ENCODE measurements at places on chromosomes 6 and 20.

DNA sequence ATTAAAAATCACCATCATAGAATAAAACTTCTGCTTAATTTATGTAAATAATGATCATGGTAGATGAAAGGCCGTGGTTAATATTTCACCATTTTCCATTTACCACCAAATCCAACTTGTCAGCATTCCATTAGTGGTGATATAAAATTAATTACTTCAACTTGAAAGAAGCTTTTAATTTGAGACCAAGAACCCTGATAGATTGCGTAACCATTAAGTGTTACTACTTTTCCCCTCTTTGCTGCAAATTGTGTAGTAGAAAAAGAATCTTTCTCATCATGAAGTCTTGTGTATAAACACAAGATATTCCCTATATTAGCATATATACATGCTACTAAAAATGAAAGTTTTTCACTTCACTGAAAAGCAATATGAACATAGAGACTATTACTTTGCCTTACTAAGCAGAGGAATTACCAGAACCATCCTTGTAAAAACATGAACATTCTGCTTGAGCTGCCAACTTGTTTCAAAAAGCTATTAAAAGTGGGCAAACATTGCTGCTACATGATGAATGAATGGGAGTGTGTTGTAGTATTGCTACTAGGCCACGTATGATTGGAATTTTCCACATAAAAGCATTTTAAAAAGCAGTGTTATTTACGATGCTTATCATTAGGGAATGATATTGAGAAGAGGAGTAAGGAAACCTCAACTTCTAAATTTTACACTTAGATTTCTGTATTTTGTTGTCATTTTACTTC is 35.0 kb downstream of the STX11 start:
- no peak for DNase-seq

- DNase-seq = no peak
These were observed 62.2 kb upstream of the PLEKHG1 start for GRCh38 chr6:150537491-150537890.

GRCh38 chr6:161058741-161059140 is 67.2 kb downstream of the MAP3K4 start:
- no peak for DNase-seq

DNA sequence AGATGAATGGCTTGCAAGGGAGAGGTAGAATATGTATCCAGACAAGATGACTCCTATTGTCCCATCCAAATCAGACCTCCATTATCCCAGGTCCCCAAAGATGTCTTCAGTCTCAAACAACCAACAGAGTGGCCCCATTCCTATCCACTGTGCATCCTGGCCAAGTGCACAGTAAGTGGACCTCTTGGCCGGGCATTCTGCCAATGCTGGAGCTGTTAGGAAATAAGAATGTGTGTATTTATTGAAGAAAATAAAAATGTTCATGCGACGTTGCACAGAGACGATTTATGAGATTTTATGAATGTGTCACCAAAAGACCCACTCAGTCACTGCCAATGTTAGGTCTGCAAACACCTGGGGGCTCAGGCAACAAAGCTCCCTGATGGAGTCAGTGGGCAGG is 196.0 kb downstream of the MAFB start:
- DNase-seq = no peak

- DNase-seq = no peak
These were observed 47.2 kb upstream of the CCN2 start for GRCh38 chr6:131998255-131998982.

GRCh38 chr6:168107191-168107983 is 28.4 kb upstream of the FRMD1 start:
- no peak for DNase-seq
